ENCODE measurements at places on chromosomes 12 and 14.

DNA sequence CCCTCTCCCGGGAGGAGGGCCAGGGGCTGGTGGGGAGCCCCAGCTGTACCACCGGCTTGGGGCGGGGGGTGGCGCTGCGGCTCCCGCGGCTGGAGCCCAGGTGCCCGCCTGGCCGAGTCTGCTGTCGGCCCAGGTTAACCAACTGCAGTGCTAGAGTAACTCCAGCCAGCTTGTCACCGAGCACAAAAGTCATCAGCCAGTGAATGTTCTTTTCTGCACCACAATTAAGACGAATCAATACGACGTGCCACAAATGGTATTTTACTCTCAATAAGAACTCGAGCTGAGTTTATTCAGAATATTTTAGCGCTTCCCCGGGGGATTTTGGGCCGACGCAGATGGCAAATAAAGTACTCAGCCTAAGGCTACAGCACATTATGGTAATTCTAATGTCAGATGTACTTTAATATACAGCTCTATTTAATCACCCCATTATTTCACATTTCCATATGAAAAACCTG is 83.2 kb downstream of the BCL11B start:
- no peak for DNase-seq

DNA sequence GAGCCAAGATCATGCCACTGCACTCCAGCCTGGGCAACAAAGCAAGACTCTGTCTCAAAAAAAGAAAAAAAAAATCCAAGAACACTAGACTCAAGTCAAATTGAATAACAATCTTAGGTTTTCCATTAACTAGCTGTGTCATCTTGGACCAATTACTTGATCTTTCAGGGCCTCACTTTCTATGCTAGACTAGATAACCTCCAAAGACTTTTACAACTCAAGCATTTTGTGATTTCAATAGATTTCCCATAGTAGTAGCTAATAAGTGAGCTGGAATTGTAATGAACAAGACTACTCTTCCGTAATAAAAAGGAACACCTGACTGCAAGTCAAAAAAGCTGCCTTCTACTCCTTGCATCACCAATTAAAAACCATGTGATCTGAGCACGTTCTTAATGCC is 127.0 kb upstream of the SSTR1 start:
- DNase-seq = no peak

DNA sequence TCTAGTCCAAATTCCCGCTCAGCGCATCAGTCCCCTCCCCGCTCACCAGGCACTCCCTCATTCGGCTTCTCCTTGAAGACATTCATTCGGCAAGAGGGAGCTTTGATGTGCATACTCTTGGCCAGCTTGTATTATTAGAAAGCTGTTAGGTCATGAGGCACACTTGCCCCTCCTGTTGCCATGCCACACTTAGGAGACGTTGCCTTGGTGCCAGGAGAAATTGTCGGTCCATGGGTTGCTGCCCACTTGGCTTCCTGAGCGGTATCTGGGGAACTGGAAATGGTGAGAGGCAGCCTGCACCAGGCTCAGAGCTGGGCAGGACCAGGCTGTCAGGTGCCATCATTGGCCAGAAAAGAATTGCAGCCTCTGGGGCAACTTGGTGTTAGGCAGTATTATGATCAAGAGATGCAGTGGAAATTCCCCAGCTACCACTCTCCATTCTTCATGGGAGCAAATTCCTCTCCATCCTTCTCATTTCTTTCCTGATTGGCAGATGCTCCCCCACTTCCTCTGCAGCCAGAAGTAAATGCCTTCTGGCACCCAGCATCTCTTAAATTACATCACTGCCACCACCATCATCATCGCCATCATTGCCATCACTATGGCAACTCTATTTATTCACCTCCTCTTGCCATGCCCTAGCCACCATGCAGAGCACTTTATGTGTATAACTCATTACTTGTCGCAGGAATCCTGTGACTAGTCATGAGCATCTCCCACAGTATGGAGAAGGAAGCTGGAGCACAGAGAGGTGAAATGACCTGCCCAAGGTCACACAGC is 12.4 kb downstream of the CABP1 start:
- DNase-seq = no peak

GRCh38 chr12:116236148-116236731 is 41.3 kb downstream of the MED13L start:
- peak; percentile 39 for DNase-seq

- no peak for DNase-seq
These were observed 185.4 kb downstream of the TMTC2 start for GRCh38 chr12:82872088-82872487.

GRCh38 chr14:55180434-55180833 is 11.0 kb downstream of the DLGAP5 start:
- DNase-seq = no peak

DNA sequence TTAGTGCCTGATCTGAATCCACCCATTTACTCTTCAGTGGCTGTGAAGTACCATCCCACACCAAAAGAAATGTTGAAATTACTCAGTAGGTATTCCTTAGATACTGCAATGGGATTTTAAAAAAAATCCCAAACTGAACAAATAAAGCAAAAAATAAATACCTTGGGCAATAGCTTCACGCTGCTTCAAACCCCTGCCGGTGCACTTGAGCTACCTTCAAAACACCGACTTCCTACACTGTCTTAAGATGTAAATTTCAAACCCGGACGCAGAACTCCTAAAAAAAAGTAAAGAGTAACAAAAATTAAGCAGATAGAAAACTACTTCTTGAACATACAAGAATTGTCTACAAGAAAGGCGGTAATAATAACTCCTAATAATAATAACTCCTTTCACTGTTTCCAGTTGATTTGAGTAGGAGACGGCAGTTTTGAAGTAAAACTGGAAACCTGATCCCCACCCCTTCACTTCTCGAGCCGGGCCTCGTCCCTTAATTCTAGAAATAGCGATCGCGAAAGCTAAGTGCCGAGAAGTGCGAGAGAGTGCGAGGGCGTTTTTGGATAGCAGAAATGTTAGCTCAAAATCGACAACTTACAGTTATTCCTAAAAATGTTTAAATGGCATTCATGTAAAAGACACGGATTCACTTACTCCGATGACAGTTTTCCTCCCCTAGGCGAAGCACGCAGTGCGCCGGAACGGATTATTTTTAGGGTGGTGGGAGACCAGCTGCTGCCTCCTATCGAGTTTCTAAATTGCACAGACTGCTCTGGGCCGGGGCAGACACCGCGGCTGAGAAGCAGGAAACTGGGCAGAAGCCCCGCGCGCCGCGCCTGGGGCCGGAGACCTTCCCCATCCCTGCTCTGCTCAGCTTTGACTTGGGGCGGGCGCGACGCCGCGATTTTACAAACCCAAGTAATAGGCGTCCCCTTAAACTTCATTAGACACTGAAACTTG is at the start of gene ABCC9:
Gene ABCC9 (minus strand): TSS at position 878 of the 957 bp plus-strand sequence. CDS start 4,752 bp downstream, outside the sequence.
- DNase-seq = no peak

GRCh38 chr12:127416796-127417195 is 850.2 kb upstream of the TMEM132C start:
- no peak for DNase-seq

All from NCI-H1092 treated with DMSO at 0.1 percent for 48 hours (cell line).